ENCODE measurements at places on chromosomes 1 and 21.

GRCh38 chr1:24345334-24345733 lies 26.2 kb downstream of the GRHL3 start:
- DNase-seq = no peak

GRCh38 chr1:14815175-14815877 lies 216.8 kb downstream of the KAZN start:
- DNase-seq = no peak

- no peak for DNase-seq
These were observed 511.1 kb upstream of the ADGRL4 start for GRCh38 chr1:79517470-79518224.

DNA sequence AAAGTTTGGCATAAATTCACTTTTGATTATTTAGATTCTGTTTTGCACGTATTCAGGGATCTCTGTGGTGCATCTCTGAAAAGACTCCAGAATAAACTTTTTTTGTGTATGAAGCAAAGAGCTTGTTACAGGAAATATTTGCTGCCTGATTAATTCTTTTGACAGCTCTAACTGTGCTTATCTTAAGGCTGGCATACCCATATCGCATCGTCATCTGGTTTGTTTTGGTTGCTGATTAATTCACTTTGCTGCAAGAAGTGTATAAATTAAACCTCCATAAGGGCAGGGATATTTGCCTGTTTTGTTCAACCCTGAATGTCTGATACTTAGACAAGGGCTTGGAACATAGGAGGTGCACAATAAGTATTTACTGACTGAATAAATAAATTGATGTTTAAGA lies 17.5 kb upstream of the DUSP10 start:
- no peak for DNase-seq

- no peak for DNase-seq
These were observed 33.3 kb downstream of the ZNF281 start for GRCh38 chr1:200376528-200376927.

- DNase-seq = no peak
These were observed 7.5 kb downstream of the NBPF1 start for GRCh38 chr1:16605532-16606505.

DNA sequence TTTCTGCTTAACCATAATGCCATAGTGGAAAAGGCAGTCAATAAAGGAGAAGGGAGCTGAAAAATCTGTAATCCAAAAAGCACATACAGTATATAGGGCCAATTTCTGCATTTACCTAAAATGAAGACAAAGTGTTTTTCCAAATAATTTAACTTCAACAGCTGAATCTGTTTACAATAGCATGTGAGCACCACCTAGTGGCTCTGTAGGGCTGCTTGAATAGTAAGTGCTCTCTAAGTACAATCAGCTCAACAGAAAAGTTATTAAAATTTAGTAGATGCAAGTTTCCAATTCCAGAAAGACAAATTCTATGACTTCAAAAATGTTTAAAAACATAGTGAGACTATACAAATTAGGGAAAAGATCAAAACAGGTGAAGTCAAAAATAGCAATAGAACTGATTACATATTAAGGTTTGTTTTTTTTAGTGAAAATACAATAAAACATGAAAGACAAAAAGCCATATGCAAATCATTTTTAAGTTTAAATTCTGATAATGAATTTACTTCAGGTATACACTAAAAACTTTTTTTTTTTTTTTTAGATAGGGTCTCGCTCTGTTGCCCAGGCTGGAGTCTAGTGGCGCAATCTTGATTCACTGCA lies 220.0 kb downstream of the SETD4 start:
- DNase-seq = peak; percentile 6

DNA sequence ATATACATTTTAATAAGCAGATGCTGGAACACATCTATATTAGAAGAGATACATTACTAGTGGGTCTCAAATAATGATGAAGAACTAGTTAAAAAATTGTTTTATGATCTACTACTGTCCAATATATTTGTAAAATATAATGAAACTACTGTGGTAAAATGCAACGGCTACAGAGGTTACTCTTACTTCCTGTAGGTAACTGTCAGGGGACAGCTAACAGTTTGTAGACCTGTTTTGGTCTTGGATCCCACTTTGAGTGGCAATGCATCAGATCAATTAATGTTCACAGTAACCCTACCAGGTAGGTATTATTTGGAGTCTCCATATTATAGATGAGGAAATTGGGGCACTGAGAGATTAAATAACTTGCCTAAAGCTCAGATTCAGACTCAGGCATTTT lies 26.7 kb upstream of the MYSM1 start:
- no peak for DNase-seq

DNA sequence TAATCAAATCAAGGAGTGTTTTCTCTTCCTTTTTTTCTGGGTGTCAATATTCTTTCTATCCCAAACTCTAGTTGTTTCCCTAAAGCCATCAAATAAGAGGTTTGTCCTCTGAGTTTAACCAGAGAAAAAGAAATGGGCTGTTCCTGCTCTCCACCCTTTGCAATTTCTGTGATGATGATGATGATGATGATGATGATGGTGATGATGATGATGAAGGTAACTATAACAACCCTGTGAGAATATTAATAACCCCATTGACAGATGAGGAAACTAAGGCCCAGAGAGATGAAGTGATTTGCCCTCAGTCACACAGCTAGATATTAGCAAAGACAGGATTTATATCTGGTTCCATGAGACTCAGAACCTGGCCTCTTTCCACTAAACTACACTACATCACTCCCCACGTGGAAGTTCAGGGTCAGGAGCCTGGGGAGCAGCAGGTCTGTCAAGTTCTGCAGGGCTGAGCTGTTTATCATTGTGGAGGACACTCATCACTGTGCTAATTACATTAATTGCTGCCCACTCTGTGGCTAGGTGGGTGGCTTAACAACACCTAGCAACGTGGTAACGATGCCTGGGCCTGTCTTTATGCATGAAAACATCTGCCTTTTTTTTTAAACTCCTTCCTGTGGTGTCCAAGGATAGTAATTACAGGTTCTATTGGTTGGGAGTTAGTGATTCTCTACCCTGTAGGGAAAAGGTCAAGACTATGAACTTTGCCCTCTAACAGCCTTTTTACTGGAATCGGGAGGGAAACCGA lies 19.0 kb upstream of the JUN start:
- no peak for DNase-seq

- no peak for DNase-seq
These were observed 224.8 kb downstream of the NTNG1 start for GRCh38 chr1:107365527-107366240.

DNA sequence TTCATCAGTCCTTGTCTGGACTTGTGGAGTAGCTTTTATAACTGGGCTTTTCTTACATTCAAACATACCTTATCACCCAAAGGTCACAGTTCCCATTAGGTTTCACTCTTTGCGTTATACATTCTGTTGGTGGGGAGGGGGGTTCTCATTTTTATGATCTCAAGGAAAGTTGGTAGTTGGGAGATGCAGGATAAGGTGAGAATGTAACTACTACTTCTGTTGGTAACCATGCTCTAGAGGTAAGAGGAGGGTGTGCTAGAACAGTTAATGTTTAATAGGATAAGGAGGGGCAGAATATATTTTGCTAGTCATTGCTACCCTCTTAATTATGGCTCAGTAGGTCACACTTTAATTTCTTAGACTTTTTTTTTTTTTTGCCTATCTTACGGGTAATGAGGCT lies 10.7 kb downstream of the YBX1 start:
- DNase-seq = no peak

DNA sequence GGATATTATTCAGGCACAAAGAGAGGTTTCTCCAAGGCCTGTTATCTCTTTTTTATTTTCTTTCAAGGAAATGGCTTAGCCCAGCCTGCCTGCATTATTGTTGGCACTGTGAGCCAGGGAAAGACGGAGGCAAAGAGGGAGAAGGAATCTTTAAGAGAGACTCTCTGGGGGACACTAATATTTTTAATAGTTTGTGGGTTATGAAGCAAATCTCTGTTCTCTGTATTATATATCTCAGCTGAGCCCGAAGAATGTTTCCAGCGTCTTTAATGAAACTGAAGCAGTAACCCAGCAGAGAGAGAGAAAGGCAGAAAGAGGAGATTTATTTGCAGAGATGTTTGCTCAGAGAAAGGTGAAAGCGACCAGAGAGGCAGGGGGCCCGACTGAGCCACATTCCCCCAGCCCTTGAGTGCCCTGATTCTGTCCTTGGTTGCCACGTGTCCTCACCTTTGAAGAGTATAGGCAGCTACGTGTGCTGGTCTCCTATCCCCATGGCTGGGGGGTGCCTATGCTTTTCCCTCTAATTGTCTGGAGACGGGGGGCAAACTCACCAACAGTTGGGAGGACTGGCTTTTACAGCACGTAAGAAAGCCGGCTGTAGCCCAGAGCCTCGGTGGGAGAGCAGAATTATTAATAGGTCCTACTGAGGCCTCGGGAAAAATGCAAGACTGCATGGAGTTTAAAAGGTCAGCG lies 166.4 kb downstream of the TRABD2B start:
- no peak for DNase-seq
